NCI-H226 (cell line): ENCODE measurements at places on chromosomes 6 and 20.

GRCh38 chr6:6007366-6008088 is 802 bp upstream of the NRN1 start:
- no peak for DNase-seq

GRCh38 chr6:3755637-3756545 is 4.4 kb upstream of the PXDC1 start:
- DNase-seq: no peak

GRCh38 chr20:56801971-56802755 is 173.1 kb downstream of the TFAP2C start:
- DNase-seq: no peak

- no peak for DNase-seq
These were observed 281.7 kb upstream of the TAB2 start for GRCh38 chr6:149035766-149036165.

DNA sequence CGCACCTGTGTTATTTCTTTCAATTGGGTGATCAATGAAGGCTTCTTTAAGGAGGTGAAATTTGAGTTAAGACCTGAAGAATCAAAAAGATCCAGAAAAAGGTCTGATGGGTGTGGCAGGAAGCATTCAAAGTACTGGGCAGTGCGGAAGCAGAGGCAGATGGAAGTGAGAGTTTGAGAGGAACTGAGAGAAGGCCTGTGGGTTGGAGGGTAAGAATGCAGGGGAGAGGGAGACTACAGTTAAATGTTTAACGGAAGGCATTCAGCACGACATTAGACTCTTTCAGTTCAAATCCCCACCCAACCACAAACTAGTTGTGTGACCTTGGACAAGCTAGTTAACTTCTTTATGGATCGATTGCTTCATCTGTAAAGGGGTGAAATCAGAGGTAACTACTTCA is 50.5 kb upstream of the GCM1 start:
- DNase-seq: no peak
